GM12891 (cell line): ENCODE measurements at places on chromosomes 1 and 21.
A peak's percentile ranks its signal among the peaks of the same experiment; 100 is the strongest.

- DNase-seq, result no peak
Measured at GRCh38 chr1:202129453-202130296, 7.0 kb downstream of the GPR37L1 start.

- no peak for DNase-seq
Measured at GRCh38 chr1:43659212-43660166, 9.5 kb downstream of the KDM4A start.

DNA sequence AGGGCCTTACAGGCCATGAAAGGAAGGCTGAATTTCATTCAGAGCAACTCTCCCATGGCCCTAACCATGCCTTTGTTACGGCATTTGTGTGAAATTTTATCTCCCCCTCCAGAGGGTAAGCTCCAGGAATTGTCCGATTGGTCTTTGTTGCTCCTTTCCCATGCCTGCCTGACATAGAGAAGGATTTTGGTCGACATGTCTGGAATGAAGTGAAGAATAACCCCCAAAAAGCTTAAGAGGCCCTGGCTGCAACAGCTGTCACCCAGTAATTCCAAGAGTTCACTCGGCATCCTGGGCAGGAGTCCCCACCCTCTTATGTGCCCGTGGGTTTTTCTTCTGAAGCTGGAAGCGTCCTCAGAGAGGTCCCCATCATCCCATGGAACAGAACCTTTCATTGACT lies 20.6 kb downstream of the CDA start:
- DNase-seq, result no peak

- no peak for DNase-seq
Measured at GRCh38 chr1:109623601-109624161, 4.0 kb downstream of the AMPD2 start.

DNA sequence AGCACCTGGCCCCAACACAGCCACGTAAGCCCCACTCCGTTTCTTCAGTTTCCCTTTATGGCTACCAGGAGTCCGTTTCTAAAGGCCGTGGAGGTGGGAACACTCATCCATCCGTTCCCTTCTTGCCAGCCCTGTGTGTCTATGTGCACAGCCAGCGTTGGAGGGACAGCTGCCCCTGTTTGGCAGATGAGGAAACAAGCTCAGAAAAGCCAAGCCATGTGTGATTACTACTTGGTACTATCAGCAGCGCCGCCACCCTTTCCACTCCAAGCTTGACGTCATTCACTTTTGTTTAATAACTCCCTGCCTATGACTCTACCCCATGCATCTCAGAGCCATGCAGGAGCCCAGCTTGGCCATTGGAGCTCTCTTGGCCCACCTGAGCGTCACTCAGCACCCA lies 3.5 kb downstream of the LRP8 start:
- no peak for DNase-seq

DNA sequence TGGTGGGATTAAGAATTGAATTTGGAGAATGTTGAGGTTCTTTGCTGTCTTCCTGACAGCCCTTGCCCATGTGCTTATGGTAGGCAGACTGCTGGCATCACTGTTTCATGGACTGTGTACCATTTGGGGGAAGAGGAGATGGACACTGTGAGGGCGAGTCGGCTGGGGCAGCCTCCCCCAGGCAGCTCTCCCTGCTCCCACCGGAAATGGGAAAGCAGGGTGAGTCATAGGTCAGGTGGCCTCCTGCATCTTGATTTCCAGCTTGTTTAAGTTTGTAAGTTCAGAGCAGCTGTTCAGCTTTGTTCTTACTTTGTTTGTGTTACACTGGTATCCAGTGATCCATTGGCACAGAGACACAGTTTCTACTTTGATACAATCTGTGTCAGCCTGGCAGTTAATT lies 87.2 kb upstream of the CNIH3 start:
- DNase-seq, result no peak

GRCh38 chr21:45090966-45091365 lies 16.6 kb downstream of the ADARB1 start:
- no peak for DNase-seq

- DNase-seq, result no peak
Measured at GRCh38 chr1:37315371-37315846, 159.0 kb upstream of the ZC3H12A start.

- DNase-seq, result no peak
Measured at GRCh38 chr21:25273959-25274358, 333.3 kb downstream of the MRPL39 start.

GRCh38 chr1:222048094-222048595 lies 306.3 kb upstream of the DUSP10 start:
- peak; percentile 25 for DNase-seq

DNA sequence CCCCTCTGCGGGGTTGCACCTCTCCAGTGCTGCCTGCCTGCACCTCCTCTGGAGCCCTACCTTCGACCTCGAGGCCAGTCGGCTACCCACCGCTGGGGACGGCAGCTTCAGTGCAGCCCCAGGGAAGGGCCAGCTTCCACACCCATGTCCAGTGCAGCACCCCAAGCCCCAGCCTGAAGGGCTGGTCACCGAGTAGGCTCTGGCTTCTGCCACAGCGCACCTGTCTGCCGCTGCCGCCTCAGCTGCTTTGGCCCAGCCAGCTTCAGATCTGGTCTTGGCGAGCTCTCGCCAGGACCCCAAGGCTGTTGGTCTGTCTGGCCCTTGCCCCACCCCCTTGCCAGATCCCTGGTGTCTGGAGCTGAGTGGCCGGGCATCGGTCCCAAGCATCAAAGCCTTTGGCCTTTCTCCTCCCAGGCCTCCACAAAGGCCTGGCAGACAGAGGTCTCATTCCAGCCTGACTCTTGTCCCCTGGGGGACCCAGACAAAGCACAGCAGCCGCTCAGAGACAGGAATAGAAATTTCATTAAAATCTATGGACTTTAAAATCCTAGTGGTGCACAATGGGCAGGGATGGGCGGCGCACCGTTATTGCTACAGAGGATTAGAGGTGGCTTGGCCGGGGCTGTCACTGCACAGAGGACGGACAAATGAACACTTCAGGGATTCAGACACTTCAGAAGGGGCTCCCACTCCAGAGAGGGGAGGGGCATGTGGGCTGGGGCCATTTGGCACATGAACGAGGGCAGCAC lies 4.8 kb downstream of the CCDC24 start:
- no peak for DNase-seq

GRCh38 chr1:51612447-51612961 lies 4.4 kb upstream of the OSBPL9 start:
- DNase-seq, result no peak

DNA sequence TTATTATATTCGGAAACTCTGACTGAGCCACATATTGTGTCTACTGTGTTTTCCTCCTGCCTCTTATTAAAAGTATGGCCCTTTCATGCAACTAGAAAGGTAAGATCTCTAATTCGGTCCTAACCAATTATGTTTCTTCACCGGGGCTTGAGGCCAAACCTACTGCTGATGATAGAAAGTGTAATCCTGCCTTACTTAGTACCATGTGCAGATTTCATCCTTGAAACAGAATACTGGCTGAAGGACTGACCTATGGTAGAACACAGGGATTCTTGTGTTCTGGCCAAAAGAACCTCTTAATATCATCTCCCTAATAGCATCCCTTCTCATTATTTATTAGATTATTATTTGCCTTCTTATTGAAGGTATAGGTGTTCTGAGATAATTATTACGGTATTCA lies 72.6 kb downstream of the TOR3A start:
- DNase-seq, result no peak

- no peak for DNase-seq
Measured at GRCh38 chr1:81703756-81704463, 96.8 kb upstream of the ADGRL2 start.

GRCh38 chr1:27037518-27037917 lies 24.9 kb upstream of the TENT5B start:
- no peak for DNase-seq

DNA sequence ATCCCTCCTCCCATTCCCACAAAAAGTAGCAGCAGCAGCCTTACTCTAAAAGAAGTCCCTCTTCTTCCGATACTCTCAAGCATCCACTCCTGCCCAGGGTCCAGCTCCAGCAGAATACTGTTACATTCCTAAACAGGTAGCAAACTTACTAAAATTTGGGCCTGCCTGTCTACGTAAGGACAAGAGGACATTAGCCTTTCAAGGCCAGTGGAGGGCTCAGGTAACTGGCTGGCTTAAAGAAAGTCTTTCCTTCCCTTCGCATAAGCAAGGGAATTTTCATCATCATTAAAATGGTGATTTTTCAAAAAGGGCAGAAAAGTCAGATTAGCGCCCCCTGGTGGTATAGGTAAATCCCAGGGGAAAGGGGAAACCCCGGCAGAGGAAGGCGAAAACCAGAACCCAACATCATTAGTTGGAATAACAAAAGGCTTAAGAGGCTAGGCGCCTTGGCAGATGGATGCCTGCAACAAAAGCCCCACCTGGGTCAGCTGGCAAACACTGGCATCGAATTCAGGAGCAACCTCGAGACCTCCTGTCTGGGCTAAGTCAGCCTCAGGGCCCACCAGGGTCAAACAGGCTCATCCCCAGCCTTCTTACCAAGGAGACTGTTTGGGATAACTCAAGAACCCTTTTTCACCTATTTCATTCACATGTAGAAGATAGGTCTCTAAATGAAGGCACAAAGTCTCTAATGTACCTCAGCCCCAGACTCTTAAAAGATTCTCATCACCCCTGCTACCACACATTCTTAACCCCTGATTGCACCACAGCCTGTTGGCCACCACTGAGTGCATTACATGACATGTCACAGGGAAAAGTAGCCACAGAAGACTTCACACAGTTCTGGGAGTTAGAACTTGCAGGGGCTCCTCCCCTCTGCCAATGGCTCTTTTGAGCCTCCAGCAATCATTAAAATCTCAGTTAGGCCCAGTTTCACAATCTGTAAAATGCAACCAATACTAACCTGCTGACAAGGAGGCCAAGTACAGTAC lies 36.7 kb downstream of the ERI3 start:
- DNase-seq, result peak; percentile 48

DNA sequence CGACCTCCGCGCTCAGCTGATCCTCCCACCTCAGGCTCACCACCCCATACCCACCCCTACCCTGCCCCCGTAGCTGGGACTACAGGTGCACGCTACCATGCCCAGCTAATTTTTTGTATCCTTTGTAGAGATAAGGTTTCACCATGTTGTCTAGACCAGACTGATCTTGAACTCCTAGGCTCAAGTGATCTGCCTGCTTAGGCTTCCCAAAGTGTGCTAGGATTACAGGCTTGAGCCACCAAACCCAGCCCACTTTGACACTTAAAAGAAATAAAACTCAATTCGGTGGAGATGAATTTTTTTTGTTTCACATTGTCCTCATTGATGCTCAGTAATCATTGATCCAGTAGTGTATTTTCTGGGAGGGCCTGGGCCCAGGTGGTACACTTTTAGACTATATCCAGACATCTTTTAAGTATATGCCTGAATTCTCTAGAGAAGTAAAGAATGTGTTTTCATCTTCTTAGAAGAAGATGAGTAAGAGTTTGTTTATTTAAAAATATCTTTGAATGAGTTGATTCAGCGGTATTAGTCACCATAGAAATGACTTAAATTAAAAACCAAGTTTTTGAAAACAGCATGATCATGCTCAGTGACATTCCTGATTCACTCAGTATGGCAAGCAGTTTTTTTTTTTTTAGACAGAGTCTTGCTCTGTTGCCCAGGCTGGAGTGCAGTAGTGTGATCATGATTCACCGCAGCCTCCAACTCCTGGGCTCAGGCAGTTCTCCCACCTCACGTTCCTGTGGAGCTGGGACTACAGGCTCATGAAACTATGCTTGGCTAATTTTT lies 57.8 kb downstream of the EPB41 start:
- no peak for DNase-seq

DNA sequence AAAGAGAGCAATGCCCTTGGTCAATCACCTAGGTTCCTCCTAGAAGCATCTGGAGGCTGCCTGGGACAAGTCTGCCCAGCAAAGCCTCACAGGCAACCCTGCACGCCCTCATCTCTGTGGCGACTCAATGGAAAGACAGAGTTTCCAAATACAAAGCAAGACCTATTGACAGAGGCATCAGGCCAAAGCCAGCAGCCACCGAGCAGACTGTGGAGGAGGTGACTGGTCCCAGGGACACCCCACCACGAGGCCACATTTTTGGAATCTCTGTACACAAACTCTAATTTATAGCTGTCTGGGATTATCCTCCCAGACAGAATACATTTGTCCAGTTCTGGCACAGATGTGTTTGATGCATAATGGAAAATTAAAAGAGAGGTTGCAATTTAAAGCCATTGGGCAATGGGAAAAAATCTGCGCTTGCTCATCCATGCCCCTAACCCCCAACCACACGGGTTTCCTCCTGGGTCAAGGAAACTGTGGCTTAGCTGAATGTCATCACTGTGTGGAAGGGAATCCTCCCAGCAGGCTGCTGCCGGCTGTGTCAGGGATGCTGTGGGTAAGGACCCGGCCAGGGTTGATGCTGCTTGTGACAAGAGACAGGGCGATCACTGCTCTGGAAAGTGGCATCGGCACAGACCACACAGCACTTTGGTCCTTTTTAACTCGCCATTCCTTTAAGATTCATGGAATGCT lies 14.3 kb downstream of the TSPAN2 start:
- DNase-seq, result no peak

GRCh38 chr21:40759061-40759460 lies 87.9 kb downstream of the DSCAM start:
- DNase-seq, result no peak

DNA sequence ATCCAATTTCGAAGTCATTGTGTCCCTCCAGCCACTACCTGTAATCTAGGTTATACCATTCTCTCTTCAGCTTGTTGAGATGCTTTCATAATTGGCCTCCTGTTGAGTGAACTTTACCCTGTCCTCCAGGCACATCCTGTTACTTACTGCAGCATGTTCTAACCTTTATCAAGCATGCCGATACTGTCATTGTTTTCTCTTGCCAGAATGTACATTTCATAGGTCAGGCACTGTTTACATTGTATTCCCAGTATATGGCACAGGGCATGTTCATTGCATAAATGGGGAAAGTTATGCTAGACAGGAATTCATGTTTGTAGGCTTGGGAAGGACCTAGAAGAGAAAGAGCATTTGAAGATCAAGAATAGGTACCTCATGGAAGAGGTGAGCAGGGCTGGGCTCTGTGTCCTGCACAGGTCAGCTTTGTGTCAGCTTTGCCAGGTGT lies 10.2 kb downstream of the CXADR start:
- no peak for DNase-seq

DNA sequence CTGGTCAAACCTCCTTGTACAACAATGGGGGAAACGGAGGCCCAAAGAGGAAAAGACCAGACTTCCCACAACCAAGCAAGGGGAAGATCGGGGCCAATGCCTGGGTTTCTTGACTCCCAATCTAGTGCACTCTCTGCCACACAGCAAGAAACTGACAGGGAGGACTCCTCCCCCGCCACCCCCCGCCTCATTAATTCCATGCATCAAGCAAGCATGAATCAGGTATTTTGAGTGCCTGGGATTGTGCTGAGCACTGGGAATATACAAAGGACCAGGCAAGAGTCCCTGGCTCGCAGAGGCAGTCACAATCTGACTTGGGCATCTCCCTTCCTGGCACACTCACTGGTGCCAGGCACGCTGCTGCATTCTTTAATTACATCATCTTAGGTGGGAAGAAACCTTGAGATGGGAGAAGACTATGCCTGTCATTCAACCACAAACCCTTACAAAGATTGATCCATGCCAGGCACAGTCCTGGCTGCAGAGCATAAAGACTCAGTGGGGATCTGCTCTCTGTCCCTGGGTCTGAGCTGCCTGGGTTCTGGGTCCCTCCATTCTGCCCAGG lies 4.4 kb upstream of the KCNC4 start:
- DNase-seq, result no peak

GRCh38 chr1:62876535-62876934 lies 92.6 kb downstream of the ATG4C start:
- DNase-seq, result no peak
